Fibroblast of skin of abdomen (primary cell): ENCODE measurements at places on chromosomes 2 and 18.

GRCh38 chr2:179664972-179665812 is 196.2 kb downstream of the ZNF385B start:
- DNase-seq: no peak

DNA sequence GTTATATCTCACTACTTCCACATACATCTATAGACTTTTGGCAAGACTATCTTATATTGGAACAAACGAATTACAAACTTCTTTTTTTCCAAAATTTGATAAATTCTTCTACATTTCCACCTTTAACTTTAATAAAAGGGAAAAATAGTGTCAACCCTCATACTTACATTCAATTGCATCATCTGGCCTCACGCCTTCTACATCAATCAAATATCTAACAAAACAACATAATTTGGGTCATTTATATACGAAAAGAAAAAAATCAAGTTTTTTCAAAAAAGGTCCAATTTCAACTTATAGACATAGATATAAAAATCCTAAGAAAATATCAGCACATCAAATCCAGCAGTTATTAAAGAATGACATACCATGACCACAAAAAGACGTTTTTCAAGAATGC is 12.9 kb downstream of the DUSP11 start:
- DNase-seq: no peak

- DNase-seq: no peak
These were observed 127.8 kb downstream of the FBXO15 start for GRCh38 chr18:74019864-74020263.

DNA sequence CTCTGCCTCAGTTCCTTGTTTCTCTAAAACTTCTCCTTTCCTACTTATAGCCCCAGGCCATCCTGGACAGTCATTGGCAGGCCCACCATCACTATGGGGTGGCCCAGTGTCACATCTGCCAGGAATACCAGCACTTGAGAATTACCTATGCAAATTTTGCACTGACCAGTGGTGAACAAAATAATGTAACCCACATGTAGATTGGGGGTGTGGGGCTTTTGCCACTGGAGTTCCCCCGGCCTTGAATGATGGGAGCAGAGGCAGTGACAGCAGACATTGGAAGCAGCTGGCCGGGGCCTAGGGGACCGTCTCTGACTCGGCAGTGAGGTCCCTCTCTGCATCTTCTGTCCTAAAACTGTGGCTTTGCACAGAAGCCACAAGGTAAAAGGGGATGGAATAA is 24.9 kb upstream of the DNMT3A start:
- no peak for DNase-seq

- no peak for DNase-seq
These were observed 1404.9 kb upstream of the NXPH2 start for GRCh38 chr2:140185076-140185475.

- peak; percentile 62 for DNase-seq
These were observed 237.5 kb downstream of the PIK3C3 start for GRCh38 chr18:42192251-42193248.
